ENCODE measurements at places on chromosomes 5 and 9.

DNA sequence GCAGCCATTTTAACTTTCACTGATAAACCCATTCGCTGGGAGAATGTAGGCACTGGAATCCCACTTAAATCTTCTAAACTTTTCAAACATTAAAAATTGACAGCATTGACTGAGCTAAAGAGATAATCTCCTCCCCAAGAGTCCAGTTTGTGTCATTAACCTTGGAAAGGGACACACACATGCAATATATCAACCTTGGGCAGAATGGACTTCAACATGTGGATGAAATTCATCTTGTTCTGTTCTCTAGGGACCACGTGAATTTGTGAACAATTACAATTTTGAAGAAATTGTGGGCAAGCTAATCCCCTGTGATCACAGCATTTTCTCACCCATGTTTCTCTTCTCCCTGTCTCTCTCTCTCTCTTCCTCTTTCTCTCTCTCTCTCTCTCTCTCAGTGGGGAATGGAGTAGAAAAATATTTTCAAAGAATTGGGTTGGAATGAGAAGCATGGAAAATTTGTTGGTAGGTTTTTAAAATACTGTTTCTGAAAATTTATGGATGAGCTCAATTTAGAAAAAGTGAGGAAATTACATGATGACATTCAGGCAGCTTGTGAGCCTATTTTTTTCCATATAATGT is 553.7 kb downstream of the EBF1 start:
- DNase-seq = no peak

GRCh38 chr9:80503671-80504281 is 932.0 kb downstream of the TLE4 start:
- DNase-seq = no peak

- no peak for DNase-seq
Observed at GRCh38 chr5:175517824-175518450, 39.6 kb downstream of the SFXN1 start.

- DNase-seq = no peak
Observed at GRCh38 chr5:106171132-106171531, 1499.6 kb downstream of the EFNA5 start.

GRCh38 chr9:77939149-77939668 is 92.4 kb downstream of the GNAQ start:
- no peak for DNase-seq

GRCh38 chr9:137916540-137916939 is 39.0 kb downstream of the CACNA1B start:
- no peak for DNase-seq

GRCh38 chr5:149240354-149240998 is 31.2 kb upstream of the AFAP1L1 start:
- no peak for DNase-seq

DNA sequence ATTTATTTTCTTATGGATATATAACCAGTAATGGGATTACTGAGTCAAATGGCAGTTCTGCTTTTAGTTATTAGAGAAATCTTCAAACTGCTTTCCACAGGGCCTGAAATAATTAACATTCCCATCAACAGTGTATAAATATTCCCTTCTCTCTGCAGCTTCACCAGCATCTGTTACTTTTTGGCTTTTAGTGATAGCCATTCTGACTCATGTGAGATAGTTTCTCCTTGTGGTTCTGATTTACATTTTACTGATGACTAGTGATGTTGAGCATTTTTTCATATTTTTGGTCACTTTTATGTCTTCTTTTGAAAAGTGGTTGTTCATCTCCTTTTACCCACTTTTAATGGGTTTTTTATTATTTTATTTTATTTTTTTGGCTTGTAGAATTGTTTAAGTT is 1290.3 kb upstream of the CDH9 start:
- DNase-seq = no peak

GRCh38 chr5:126263591-126264184 is 159.5 kb upstream of the GRAMD2B start:
- DNase-seq = no peak

GRCh38 chr5:117084067-117084466 is 509.4 kb upstream of the SEMA6A start:
- no peak for DNase-seq

DNA sequence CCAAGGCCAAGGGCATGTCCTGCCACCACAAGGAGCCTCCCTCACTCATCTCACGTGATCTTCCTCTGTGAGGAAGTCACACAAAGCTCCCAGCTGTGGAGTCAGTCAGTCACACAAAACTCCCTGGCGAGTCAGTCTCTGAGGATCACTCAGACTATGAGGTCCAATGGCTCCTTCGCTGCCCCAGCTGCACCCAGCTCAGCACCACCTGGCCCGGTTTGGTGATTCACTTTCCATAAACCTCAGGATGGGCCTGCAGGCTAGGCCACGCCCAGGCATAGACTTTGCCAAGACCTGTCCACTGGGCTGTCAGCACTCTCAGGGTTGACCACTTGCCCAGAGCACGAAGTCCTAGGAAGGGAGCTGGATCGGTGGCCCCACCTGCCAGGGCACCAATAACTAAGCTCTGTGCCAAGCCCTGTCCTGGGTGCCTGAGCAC is 233.8 kb downstream of the HSPA4 start:
- DNase-seq = no peak

GRCh38 chr5:14004598-14005394 is 60.3 kb upstream of the DNAH5 start:
- no peak for DNase-seq

DNA sequence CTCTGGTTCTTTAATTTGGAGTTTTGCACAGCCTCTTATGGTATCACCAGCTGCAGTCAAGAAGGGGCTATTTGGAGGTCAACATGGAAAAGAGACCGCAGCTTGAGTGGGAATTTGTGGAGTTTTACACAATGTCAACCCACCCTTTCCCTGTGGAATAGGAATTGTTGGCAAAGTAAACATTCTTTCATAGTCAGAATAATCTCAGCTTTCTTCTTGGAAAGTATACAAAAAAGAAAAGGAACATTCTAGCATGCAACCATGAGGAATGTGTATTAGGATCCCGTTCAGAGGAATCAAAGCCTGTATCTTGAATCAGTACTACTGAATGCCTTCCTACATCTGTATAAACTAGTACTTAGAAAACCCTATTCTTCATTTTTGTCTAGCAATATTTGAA is 107.6 kb downstream of the LURAP1L start:
- DNase-seq = no peak

- peak; percentile 38 for DNase-seq
Observed at GRCh38 chr9:121652021-121652837, 795 bp downstream of the DAB2IP start.

- no peak for DNase-seq
Observed at GRCh38 chr5:28296254-28297013, 1258.0 kb upstream of the CDH9 start.

DNA sequence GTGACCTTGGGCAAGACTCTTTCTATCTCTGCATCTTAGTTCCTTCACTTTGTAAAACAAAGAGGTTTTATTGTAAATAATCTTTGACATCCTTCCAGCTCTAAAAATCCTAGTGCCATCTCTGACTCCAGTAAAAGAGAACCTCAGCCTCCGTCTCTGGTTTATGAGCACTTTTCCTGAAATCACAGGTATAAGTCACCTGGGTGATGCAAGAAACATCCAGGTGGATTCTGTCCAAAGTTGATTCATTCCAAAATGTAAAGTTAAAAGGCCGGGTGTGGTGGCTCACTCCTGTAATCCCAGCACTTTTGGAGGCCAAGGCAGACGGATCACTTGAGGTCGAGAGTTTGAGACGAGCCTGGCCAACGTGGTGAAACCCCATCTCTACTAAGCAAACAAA is 21.1 kb upstream of the UBAP2 start:
- no peak for DNase-seq

- DNase-seq = no peak
Observed at GRCh38 chr5:127446626-127447025, 70.8 kb upstream of the PRRC1 start.

DNA sequence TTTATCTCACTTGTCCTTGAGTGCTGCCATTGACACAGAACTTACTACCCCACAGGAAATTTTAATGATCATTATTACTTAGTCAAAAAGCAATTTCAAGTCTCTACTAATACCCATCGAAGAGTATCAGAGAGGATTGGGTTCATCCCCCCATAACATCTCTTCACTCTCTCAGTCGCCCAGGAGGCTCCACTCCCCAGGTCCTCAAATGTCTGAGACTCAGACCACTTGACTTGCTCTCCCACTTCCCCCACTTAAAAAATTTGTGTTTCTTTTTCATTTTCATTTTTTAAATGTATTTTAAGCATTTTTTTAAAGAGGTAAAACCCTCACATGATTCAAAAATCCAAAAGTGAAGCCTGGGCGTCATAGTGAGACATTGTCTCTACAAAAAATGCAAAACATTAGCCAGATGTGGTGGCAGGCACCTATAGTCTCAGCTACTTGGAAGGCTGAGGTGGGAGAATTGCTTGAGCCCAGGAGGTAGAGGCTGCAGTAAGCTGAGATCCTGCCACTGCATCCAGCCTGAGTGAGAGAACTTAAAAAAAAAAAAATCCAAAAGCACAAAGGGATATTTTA is 56.8 kb upstream of the TRAF1 start:
- no peak for DNase-seq

GRCh38 chr9:114655689-114656088 is 1.9 kb downstream of the TEX53 start:
- no peak for DNase-seq

GRCh38 chr5:135012951-135013391 is 21.1 kb downstream of the PITX1 start:
- no peak for DNase-seq

Measured in mesothelial cell of epicardium (in vitro differentiated cells).